ENCODE measurements at places on chromosomes 16 and 17.

GRCh38 chr17:61997664-61998063 is 67.4 kb downstream of the MED13 start:
- no peak for DNase-seq

- DNase-seq: no peak
These were observed 18.9 kb upstream of the HYDIN start for GRCh38 chr16:71249399-71249798.

GRCh38 chr17:20009052-20009301 is 182 bp upstream of the SPECC1 start:
- peak; percentile 69 for DNase-seq

DNA sequence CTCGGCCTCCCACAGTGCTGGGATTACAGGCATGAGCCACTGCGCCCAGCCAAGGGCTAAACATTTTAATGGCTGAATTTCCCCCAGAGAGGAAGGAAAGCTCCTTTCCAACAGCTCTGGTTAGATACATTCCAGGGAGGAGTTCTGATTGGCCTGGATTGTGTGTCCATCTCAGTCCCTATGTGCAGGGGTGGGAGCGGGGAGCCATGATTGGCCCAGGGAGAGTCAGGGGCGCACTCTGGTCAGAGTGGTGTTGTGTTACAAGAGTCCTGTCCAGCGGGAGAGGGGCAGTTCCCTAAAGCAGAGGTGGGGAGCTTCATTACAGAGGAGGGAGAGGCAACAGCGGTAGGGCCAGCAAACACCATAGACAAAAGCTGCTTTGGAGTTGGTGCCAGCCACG is 75.0 kb downstream of the RAP1GAP2 start:
- DNase-seq: no peak

GRCh38 chr17:12985431-12986293 is 32.2 kb downstream of the ELAC2 start:
- no peak for DNase-seq

DNA sequence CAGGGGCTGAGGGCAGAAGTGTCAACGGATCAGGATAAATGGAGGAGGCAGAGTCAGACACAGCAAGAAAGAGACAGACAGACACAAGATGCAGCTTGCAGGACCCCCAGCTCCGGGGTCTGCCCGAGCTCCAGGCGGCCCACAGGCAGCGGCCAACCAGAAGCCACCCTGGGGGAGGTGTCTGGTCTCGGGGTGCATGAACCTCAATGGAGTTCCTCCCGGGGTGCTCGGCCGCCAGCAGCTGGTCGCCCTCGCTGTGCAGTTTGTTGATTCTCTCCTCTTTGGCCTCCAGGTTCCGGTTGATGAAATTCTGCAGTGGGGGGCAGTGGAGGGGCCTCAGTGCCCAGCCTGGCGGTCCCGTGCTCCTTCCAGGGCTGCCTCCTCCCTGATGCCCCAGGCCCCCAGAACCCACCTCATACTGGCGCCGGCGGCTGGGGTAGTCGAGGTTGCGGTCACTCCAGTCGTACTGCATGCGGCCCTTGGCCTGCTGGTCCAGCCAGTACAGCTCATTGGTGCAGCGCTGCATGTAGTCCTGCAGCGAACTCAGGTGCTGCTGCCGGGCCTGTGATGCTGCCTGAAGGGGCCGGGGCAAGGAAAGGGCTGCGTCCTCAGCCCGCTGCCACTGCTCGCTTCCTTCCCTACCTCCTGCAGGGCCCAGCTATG is 38.0 kb downstream of the PPL start:
- no peak for DNase-seq

DNA sequence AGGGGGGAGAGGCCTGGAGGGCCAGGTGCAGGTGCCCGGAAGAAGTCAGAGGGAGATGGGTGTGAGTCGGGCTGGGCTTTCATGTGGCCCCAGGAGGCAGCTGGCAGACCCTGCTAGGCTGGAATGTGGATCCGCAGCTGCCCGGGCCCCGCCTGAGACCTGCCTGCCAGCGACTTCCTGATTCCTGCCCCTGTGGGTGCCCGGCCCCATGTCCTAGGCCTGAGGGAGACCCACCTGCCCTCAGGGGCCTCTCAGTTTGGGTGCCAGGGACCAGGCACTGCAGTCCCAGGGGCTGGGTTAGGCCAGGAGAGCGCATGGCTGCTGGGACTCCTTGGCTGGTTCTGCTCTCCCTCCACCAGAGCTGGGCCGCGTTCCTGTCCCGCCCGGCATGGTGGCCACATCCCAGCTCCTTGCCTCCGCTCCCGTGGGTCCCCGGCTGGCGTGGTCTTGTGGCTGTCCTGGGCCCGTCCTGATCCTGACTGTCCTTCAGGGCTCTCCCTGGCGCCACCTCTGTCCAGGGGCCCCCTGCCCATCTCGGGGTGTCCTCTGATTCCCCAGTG is 22.1 kb upstream of the SPNS2 start:
- DNase-seq: no peak

DNA sequence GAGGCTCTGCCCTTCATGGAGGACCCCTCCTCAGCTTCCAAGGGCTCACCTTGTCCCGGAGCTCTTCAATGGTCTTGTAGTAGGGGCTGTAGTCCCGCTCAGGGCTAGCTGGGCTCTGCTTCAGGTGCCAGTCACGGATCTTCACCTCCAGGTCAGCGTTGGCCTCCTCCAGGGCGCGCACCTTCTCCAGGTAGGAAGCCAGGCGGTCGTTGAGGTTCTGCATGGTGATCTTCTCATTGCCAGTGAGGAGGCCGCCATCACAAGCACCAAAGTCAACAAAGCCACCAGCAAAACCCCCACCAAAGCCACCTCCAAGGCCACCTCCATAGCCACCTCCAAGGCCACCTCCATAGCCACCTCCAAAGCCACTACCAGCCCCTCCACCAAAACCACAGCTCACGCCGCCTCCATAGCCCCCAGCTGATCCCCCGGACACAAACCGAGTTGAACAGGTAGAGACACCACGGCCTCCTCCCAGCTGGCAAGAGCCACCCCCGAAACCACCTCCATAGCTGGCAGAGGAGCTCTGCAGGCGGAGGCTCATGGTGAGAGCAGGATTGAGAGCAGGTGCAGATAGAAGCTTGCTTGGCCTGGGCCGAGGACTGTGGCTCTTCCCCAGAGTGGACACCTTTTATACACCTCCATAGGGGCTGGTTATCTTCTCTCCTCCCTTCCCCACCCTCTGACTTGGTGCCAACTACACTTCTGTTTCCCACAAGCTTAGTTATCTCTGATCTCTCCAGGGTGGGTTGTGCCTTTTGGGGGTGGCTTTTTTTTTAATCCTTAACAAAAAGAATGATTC is at the start of gene KRT13:
Gene KRT13, minus strand, starts transcription at position 606 of the 802 bp plus-strand sequence. Its CDS starts 62 bp downstream, at position 544.
- no peak for DNase-seq

DNA sequence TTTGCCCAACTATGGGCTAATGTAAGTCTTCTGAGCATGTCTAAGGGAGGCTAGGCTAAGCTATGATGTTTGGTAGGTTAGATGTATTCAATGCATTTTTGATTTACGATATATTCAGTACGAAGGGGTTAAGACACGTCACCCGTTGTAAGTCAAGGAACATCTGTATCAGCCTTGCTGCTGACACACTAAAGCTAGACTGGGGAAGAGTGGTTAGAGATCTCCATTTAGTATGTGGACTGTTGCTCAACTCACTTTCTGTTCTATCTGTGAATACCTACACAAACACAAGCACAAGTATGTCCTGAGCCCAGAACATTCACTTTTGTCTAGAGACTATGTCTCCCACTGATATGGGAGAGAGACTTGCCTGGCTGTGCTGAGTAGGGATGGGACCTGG is 71.5 kb downstream of the VMP1 start:
- DNase-seq: no peak

DNA sequence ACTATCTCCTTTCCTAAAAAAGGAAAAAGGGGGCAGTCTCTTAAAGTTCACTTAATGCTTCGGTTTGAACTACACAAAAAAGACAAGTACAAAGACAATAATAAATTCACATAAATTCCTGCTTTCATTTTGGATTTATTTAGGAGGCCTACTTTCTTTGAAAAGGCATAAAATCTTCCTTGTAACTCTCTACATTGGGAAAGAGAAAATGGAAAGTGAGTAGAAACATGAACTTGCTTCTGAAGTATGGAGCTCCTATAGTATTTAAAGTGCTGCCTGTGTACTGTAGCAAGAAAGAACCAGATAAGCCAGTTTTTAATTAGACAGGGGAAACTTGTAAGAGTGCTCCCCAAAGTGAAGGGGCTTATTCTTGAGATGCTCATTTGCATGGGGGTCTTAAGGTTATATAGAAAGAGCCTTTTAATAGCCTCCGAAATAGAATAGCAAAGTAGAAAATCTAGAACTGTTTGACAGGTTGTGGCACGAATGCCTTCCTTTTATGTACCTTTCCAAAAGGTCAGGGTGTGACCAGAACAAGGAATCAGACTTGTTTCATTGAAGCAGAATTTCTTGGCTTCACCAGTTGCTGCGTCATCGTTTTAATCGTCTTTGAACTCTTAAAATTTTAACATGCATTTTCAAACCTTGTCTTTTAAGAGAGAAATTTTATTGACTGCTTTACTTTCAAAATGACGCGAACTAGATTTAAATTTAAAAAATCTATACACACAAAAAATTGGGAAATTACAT is 12.9 kb downstream of the GAN start:
- no peak for DNase-seq

- DNase-seq: peak; percentile 7
These were observed 70.2 kb downstream of the PARN start for GRCh38 chr16:14559809-14560241.

- no peak for DNase-seq
These were observed 7.6 kb downstream of the EPX start for GRCh38 chr17:58200024-58200633.

DNA sequence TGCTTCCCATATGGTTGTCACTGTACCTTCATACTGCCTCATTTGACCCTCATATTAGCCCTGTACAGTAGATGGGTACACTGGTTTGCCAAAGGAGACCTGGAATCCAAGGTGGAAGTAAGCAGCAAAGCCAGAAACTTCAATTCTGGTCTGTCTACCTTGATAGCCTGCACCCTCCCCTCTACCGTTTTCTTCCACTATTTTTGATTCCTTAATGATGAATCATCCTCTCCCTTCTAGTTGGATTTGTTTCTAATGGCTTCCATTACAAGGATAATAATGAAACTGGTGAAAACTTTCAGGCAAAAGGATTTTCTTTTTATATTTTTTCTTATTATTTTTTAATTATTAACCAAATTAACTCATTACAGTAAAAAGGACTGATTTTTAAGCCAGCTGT is 17.3 kb downstream of the TAC4 start:
- DNase-seq: no peak

DNA sequence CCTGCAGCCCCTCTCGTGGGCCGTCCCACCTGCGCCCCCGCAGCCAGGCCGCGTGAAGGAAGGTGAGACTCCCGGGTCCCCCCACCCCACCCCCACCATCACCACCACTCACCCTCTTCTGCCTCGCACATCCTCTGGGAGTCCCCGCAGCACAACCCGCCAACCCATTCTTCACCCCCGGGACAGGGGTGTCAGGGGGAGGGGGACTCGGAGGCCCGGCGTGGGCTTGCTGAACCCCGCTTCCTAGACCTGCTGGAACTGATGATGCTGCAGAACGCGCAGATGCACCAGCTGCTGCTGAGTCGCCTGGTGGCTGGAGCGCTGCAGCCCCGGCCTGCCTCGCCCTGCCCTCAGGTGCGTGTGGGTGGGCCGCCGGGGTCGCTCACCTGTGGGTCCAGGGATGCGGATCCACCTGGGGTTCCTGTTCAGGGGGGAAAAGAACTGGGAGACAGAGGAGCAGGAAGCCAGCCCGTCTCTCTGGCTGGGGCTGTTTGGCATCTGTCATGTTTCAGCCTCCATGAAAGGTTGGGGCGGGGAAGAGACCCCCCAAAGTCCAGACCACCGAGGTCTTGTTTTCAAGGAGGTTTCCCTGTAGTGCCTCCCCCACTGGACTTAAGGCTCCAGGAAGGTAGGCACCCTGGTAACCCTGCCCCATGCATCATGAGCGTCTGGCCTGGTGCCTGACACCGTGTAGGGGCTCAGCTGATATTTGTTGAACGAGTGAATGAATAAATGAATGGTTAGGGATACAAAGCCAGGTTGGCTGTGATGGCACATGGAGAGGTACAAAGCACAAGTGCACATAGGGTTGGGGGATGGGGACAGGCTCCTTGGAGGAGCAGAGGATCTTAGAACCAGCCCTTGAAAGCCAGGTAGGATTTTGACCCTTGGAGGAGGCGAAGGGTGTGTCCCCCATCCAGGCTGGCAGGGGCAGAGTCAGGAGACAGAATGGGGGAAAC is 849 bp downstream of the PRR29 start:
- no peak for DNase-seq

DNA sequence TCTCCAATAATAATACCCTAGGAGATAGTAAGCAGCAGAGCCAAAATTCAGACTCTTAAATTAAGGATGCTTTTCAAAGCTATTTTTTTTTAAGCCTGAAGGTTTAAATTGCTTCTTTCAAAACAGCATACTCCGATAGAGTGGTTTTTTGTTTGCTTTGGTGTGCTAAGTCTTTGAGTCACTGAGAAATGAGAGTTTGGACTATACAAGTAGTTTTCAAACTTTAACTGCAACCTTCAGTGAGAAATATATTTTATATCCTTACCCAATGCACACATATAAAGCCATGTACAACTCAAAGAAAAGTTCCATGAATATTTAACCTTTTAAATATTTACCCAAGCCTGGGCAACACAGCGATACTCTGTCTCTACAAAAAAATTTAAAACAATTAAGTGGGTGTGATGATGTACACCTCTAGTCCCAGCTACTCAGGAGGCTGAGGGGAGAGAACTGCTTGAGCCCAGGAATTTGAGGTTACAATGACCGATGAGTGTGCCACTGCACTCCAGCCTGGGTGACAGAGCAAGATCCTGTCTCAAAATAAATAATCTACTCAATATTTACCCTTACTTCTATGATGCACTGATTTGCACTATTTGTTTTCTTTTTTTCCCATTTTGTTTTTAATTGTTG is 19.2 kb downstream of the DCUN1D3 start:
- DNase-seq: no peak

DNA sequence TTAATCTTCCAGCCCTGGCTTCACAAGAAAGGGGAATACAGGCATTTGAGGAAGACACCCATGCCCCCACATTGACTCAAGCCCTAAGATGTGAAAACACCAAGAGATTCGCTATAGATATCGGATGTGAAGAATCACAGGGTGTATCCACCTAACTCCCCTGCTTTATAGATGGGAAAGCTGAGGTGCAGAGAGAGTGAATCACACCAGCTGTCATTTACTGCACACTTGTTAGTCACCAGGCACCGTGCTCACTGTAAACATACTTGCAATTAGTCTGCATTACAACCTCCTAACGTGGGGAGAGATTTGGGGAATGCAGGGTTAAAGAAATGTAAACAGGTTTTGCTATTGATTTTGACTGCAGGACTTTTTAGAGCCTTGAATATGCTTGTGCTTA is 325.5 kb downstream of the C16orf95 start:
- DNase-seq: no peak

- no peak for DNase-seq
These were observed 17.4 kb downstream of the LASP1NB start for GRCh38 chr17:38942696-38943334.
